ENCODE measurements at places on chromosomes 1 and 21.

GRCh38 chr1:195594773-195595172 is 1013.5 kb downstream of the KCNT2 start:
- DNase-seq, result no peak

DNA sequence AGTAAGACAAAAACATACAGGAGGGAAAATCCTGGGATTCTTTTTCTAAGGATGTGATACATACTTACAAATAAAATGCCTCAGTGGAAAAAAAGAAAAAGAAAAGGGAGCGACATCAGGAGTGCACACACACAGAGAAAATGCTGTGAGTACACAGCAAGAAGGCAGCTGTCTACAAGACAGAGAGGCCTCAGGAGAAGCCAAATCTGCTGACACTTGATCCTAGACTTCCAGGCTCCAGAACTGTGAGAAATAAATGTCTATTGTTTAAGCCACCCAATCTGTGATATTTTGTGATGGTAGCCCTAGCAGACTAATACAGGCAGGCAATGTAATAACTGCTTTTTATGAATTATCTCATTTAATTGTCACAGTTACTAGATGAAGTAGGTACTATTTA is 17.0 kb upstream of the TRIM45 start:
- DNase-seq, result no peak

DNA sequence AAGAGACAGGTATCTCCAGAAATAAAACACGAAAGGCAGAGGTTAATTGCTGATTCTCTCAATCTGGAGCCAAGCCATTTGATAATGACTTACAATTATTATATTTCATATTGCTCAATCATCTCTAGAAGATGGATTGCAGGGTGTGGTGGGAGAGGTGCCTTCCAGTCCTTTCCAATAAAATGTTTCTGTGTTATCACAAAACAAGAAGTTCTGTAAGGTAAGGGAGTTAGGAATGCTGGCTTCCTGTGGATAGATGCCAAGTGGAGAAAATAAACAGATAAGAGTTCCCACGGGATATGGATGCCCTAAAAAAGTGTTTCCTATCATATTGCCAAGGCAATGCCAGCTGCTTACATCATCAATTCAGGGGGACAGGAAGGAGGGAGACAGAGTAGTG is 7.2 kb upstream of the CCN1 start:
- peak; percentile 49 for DNase-seq

GRCh38 chr1:69911301-69911801 is 294.0 kb downstream of the LRRC40 start:
- peak; percentile 89 for DNase-seq

DNA sequence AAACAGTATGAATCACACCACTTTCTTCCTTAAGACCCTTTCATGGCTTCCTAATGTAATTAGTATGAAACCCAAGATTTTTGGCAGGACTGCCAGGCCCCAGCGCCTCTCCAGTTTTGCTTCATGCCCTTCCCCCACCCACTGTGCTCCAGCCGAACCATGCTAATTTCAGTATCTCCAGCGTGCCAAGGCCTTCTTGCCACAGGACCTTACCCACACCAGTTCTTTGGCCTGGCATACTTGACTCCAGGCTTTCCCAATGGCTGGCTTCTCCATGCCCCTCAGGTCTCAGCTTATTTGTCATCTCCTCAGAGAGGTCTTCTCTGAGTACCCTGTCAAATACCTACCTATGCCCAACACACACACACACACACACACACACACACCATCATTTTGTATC is 38.5 kb downstream of the ACP6 start:
- DNase-seq, result no peak

DNA sequence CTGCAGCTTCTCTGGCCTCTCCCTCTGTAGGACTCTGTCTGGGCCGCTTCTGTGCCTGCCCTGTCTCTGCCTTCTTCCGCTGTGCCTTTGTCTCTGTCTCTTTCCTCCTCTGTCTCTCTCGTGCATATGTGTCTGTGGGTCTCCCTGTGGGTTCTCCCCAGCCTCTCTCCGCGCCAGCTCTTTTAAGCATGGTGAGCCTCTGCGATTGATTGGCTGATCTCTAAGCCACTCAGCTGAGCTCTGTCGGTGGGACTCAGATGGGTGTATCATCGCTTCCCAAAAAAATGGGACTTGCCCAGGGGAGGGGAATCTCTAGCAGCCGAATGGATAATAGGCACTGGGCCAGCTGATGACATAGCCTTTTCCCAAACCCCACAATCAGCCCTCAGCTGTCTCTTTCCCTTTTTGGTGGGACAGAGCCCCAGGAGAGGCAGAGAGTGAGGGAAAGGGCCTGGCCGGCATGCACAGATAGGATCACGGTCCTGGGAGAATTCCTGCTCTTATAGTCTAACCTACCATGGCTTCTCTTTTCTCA is at the start of gene ADAMTS4:
Gene ADAMTS4 (minus strand): TSS at position 158 of the 535 bp plus-strand sequence. CDS start 427 bp downstream, outside the sequence.
- peak; percentile 90 for DNase-seq

DNA sequence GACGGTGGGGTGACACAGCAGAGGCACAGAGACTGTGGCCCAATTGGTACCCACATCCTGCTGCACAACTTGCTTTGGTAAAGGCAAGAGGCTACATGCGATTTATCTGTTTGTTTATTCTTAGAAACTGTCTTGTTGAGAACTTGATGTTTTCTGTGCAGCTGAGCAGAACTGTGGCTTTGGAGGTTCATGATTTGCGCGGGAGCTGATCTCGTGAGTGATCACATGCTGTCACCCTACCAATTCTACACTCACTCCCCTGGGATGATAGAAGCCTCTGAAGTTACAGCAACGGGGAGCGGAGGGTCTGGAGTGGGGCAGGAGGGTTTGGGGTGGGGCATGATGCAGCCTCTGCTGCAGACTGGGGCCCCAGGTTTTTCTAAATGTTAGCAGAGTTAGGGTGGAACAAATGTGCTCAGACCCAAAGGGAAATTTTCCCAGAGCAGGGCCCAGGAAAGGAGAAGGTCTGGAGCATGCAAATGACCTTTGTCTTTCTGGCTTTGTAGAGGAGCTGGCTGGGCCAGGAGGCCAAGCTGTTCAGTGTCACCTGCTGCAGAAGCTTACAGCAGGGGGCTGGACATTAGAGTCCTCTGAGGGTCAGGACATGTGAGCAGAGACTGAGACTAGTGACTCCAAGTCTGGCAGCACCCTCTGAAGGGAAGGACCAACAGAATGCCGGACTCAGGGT is 83.6 kb downstream of the GRIK3 start:
- DNase-seq, result no peak

- DNase-seq, result peak; percentile 58
Observed at GRCh38 chr21:41610042-41610839, 102.3 kb upstream of the TMPRSS2 start.

DNA sequence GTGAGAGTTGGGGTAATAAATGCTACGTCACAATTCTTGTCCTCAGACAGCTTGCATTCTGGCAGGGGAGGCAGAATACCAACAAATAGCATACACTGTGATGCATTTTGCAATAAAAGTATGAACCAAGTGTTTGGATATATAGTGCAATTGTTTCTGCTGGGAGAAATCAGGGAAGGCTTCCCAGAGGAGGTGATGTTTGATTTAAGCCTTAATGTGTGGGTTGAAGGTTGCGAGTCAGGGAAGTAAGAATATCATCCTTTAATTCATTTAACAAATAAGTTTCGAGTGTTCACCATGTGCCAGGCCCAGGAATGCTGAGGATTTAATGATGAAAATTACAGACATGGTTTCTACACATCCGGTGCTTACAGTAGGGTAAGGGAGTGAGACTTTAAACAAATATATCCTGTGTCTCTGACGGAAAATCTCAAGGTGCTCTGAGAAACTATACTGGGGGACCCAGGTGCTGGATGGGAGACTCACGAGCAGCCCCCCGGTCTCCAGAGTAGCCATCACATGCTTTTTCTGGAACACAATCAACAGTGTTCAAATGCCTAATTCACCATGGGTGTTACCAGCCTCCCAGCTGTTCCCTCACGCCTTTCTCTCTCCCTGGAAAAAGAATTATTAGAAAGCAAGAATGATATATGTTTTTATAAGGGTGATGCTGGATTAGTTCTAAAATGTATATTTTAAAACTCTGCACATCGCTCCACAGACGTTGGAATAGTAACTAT is 31.7 kb downstream of the RASSF5 start:
- no peak for DNase-seq

GRCh38 chr1:48558366-48558765 is 86.4 kb upstream of the SPATA6 start:
- no peak for DNase-seq

- no peak for DNase-seq
Observed at GRCh38 chr1:243550276-243550675, 294.4 kb downstream of the SDCCAG8 start.

GRCh38 chr1:114490274-114490693 is 20.7 kb downstream of the TRIM33 start:
- DNase-seq, result no peak

All from AG10803 (cell line).